Gastrocnemius medialis (tissue), 4 donors: ENCODE measurements at places on chromosomes 4 and X. TPM values are rescaled to one million over a fixed set of nuclear protein-coding genes. Genes with fewer than 3 reads are reported as not detected.

Gene MTMR1
- total RNA-seq = 46.5 TPM

DNA sequence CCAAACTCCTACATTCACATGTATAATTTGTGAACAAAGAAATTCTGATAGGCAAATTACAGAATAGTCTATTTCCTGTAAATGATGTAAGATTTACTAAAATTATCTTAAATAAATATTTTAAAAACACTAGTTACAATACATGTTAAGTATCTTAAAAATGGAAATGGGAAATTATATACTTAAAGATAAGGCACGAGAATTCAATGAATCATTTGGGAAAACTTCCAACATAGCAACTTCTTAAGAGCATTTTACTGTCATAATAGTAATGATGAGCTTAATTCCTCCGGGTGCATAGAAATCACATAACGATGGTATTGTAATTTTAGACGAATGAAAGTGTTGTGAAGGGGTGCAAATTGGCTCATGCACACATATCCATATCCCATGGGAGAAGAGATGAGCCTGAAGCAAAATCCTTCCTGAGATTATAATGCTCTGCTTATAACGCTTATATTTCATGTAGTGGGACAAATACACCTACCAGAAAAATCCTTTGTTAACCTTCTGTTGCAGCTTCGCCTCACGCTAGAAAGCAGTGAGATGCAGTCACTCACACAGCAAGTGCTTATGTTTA is 873.5 kb downstream of the PDHA2 start:
- no peak overlapping the region for H3K4me3 ChIP-seq
- no peak overlapping the region for H3K27ac ChIP-seq
- no peak for DNase-seq
- no peaks in the 10 kb centered on the region for H3K27me3 ChIP-seq
- H3K4me1 ChIP-seq = no peaks in the 10 kb centered on the region

- H3K4me1 ChIP-seq = no peaks in the 10 kb centered on the region
- H3K27me3 ChIP-seq = no peaks in the 10 kb centered on the region
- no peak overlapping the region for H3K4me3 ChIP-seq
- no peak overlapping the region for H3K27ac ChIP-seq
These were observed 34.7 kb upstream of the AREG start for GRCh38 chr4:74410272-74410671.

DNA sequence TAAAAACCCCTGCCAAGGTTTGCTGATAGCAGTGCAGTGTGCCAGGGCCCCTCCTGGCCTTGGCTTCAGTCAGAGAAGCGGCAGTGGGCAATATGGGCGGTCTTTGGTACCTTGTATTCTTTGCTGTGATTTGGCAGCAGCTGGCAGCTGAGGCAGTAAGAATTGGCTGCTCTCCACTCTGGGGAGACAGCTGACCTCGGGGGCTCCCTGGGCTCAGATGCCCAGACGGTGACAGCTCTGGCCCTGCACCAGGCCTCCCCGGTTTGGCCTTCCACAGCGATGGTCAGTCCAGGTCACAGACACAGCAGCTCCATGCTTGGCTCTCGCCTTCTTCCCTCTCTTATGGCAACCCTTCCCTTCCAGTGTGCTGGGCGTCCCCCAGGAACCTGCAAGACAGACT is 330.9 kb downstream of the BCOR start:
- H3K27me3 ChIP-seq = no peaks in the 10 kb centered on the region
- DNase-seq = no peak

Gene ZNF157
- 0.26 TPM for total RNA-seq

- H3K4me1 ChIP-seq = no peaks in the 10 kb centered on the region
- no peak overlapping the region for H3K4me3 ChIP-seq
- H3K36me3 ChIP-seq = no peaks in the 10 kb centered on the region
- DNase-seq = no peak
- no peaks in the 10 kb centered on the region for H3K27me3 ChIP-seq
These were observed 175.6 kb downstream of the SNCA start for GRCh38 chr4:89661173-89661899.

DNA sequence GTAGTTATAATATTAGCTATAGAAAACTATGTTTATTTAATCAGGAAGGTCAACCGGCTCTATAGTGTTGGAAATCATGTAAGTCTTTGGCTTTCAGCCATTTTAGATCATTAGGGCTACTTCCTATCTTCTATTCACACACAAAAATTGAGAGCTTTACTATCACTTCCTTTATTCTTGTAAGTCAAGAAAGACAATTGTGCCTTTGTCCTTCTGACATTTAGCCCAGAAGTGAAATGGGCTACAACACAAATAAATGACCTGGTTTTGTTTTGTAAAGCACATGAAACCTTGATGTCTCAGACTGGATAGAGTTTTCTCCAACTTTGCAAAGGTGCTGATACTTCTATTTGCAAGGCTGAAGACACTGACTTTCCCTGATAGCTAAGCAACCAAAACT is 122.4 kb upstream of the ACSL4 start:
- no peaks in the 10 kb centered on the region for H3K27me3 ChIP-seq
- DNase-seq = no peak
- no peaks in the 10 kb centered on the region for H3K36me3 ChIP-seq
- H3K4me3 ChIP-seq = no peak overlapping the region
- H3K4me1 ChIP-seq = no peaks in the 10 kb centered on the region
- H3K27ac ChIP-seq = no peak overlapping the region
